ENCODE measurements at places on chromosomes 5 and 9.

DNA sequence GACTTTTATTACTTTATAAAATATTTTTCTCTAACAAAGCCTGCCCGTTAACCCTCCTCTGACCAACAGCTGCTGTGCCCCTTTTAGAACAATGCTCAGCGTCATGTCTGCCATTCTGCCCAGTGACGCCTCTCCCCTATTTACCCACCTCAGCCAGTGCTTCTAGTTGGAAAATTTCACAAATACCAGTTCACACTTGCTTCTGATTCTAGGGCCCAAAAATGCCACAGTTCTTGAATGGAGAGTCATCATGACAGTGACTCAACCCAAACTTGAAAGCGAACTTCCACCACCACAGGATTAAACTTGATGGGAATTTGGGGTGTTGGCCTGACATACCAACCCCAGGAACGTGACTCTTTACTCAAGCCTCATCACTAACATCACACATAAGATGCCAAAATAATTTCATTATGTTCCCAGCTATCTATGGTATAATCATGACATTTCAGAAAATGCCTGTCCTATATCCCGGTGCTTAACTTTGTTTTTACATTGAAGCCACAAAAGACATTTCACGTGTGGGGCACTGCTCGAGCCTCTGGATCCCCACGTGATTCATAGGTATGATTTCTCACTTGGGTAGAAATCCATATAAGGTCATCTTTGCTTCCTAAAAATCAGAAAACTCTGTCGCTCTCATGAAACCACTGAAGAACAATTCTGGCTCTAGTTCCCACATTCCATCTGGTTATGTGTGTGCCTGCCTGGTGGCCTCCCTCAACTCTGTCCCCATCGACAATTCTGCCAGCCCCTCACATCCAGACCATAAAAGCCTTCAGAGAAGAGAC is 220.9 kb downstream of the ACTL7B start:
- no peak for DNase-seq

- no peak for DNase-seq
Observed at GRCh38 chr5:9786380-9787360, 156.5 kb upstream of the TAS2R1 start.

DNA sequence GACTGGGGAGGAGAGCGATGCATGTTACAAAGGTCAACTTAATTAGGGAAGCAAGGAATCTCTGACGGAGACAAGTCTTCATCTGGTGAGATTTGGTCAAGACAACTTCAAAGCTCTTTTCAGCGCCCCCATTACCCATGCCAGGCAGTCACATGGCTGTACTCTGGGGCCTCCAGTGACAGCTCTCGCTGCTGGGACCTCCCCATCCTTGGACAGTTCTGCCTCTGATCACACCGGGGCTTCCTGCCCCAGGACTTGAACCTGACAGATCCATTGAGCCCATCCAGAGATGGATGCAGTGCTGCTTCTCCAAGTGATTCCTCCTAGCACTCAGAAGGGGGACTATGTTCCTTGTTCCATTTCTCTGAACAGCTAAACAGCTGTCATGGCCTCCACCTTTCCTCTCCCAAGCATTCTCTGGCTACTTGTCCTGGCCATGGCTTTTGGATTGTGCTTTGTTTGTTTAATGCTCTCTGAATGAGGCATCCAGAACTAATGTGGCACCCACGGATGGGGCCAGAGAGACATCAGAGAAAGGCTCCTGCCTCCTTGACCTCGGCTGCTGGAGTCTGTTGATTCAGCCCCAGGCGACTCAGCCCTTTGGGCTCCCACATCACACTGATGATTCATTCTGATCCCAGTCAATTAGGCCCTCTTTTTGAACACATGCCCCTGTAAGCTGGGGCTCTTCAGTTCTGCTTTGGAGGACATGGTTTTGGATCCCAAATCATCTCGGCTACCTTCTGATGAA is 122.1 kb upstream of the ADAMTS16 start:
- DNase-seq: no peak

DNA sequence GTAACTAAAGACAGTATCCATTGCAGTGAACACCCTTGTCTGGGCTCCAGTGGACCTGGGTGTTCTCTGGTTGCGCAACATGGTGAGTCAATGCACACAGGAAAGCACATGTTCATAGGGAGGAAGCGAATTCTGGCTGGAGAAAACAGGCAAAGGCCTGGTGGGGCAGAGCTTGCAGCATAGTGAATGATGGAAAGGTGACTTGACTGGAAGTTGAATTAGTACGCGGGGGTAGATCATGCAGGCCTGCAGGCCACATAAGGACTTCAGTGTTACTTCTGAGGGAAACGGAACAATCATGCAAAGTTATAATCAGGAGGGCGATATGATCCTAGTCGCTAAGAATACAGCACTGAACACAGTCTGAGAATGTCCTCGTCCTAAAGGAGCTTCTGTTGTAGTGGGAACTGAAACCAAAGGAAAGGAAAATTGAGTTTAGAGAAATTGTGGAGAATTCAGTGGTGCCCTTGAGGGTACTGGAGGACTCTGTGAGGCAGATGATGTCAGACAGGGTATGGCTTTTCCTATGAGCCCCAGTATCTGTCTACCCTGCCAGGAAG is 71.9 kb upstream of the RANBP3L start:
- no peak for DNase-seq

GRCh38 chr5:141637123-141637766 is 448 bp downstream of the RELL2 start:
- peak; percentile 53 for DNase-seq

DNA sequence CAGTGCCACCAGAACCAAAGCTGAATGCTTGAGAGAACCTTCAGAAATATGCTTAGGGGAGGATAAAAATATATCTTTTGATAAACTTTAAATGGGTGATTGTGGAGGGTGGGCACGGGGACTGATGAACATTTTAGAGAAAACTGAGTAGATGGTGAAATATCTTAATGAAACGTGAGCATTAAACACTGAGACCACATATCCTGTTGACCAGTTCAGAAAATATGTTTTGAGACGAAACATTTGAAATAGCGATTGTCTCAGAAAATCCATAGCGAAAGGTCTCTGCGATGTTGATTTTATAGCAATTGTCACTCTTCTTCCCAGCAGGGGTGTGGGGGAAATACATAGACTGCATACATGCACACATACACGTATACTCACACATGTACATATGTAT is 231.0 kb downstream of the ESM1 start:
- no peak for DNase-seq

- no peak for DNase-seq
Observed at GRCh38 chr9:83133316-83133715, 70.4 kb upstream of the RASEF start.

- no peak for DNase-seq
Observed at GRCh38 chr5:14611737-14612136, 30.1 kb downstream of the OTULINL start.

- no peak for DNase-seq
Observed at GRCh38 chr9:127293767-127294166, 29.2 kb downstream of the GARNL3 start.

Measured in hematopoietic multipotent progenitor cell treated with erythropoietin and hydrocortisone succinate and interleukin-3 and kit ligand, for 17 days (in vitro differentiated cells).